Lung (tissue), 17 donors: ENCODE measurements at places on chromosomes 3 and 15. TPM values are rescaled to one million over a fixed set of nuclear protein-coding genes. Genes with fewer than 3 reads are reported as not detected.

- DNase-seq: no peak
Observed at GRCh38 chr3:27616031-27616430, 106.1 kb downstream of the EOMES start.

DNA sequence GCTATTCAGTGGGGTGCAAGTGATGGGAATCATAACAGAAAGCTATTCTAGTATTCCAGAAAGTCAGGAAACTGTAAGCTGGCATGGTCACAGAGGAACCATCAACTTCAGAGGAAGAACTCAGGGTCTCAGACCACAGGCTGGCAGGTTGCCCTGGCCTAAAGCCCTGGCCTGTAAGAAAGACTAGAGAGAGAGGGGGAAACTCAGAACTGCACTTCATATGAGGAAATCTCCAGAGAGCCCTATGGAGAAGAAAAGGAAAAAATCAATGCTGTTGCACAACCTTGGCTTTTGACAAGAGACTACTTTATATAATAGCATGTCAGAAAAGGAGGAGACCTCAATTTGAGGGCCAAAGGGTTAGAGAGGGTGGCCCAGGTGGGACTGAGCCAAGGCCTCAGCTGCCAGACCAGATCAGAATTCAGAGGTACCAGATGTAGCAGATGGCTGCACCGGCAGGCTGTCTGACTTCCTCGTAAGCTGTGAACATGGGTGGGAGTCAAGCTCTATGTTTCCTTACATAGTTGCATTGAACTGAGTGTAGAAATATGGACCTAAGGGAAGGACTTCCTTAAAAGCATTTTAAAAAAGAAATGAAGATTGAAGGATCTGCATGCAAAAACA lies 333.8 kb downstream of the PDCD6IP start:
- DNase-seq: peak; percentile 35

- DNase-seq: no peak
Observed at GRCh38 chr15:78103406-78104118, 11.2 kb downstream of the SH2D7 start.

- no peak for DNase-seq
Observed at GRCh38 chr3:54873059-54874010, 54.5 kb downstream of the LRTM1 start.

- no peak for DNase-seq
Observed at GRCh38 chr15:48805591-48805990, 5.3 kb downstream of the CEP152 start.

DNA sequence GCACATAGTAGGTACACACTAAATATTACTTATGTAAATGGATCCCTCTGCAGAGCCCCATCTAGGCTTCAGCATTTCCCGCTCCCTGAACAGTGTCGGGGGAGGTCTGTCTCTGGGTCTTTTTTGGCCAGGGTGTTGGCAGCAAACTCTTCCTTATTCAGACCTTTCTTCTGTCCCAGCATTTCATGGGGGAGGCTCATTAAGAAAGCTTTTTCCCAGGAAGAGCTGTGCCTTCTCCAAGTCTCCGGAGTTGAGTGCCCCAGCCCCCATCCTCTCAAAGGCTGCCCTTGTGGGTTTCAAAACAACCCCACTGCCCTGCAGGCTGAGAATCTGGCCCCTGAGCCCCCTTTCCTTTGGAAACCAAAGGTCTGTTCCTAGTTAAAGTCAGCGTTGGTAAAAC lies 25.1 kb downstream of the SLC6A11 start:
- no peak for DNase-seq

DNA sequence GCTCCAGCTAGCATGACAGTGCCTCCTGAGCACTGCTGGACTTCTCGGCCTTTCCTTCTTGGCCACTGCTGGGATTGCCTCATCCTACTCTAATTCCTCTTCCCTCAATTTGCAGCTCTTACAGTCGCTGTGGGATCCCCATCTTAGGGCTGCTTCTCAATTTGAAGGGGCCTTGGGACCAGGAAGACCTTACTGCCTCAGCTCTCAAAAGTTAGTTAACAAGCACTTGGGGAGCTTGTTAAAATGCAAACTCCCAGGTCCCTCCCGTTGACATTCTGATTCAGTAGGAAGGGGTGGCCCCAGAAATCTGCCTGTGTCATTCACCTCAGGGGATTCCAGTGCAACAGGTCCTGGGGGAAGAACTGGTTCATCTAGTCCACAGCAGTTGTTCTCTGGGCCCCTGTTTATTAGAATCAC lies 14.8 kb downstream of the BDH1 start:
- DNase-seq: peak; percentile 36

TTLL13 gene
- 0.11 TPM for polyA plus RNA-seq

BNC1 gene
- polyA plus RNA-seq: 0.23 TPM

SHQ1 gene
- polyA plus RNA-seq: 8.4 TPM

MINAR1 gene
- 0.14 TPM for polyA plus RNA-seq

TRAT1 gene
- 0.53 TPM for polyA plus RNA-seq

FAM107A gene
- polyA plus RNA-seq: 48.1 TPM

RBP2 gene
- 1.3 TPM for polyA plus RNA-seq
